Kidney capillary endothelial cell (primary cell): ENCODE measurements at places on chromosomes 4 and X.

- DNase-seq, result peak; percentile 22
Observed at GRCh38 chrX:45807572-45808425, 607.1 kb upstream of the DIPK2B start.

GRCh38 chr4:124167602-124168001 is 544.9 kb downstream of the ANKRD50 start:
- no peak for DNase-seq

- DNase-seq, result peak; percentile 16
Observed at GRCh38 chr4:57190601-57191481, 80.7 kb upstream of the IGFBP7 start.

DNA sequence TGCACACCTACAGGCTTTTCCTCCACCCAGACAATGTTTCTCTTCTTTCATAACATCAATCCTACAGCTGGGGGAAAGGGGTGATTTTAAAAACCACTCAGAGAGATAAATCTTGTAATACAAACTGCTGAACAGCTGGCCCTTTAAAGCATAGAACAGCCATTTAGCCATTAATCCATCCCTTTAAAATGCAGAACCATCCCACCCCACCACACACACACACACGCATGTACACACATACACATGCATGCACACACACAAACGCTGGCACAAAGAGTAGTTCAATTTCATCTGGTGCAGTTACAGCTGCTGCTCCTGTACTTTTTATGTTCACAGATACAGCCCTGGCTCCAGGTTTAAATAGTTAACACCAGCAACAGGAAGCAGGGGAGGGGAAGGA is 426.1 kb downstream of the MID1IP1 start:
- DNase-seq, result no peak

GRCh38 chr4:104549736-104550135 is 55.0 kb upstream of the CXXC4 start:
- no peak for DNase-seq

GRCh38 chr4:76188149-76188548 is 25.5 kb downstream of the SCARB2 start:
- no peak for DNase-seq

DNA sequence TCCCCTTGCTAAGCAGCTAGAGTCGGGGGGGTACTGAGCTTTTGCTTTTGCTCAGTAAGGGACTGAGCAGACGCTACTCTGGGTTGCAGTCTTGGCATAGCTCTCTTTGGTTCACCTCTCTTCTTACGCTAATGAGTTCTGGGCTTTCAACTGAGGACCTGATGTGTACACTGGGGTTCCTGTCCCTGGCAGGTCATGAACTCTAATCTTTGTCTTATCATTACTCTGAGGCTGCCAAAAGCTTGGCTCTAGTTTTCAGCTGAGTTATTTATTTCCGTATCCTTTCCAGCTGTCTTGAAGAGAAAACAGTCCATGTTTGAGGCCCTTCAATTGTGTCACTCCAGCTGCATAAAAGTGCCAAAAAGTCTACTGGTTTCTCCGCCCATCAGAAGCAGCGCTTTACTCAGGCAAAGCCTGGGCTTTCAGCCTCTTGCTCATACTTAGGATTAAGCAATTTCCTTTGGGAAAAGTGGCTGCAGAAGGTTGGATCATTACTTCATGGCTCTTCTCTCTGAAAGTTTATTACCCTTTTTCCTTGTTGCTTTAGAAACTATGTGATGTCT is 121.0 kb upstream of the STOX2 start:
- no peak for DNase-seq

DNA sequence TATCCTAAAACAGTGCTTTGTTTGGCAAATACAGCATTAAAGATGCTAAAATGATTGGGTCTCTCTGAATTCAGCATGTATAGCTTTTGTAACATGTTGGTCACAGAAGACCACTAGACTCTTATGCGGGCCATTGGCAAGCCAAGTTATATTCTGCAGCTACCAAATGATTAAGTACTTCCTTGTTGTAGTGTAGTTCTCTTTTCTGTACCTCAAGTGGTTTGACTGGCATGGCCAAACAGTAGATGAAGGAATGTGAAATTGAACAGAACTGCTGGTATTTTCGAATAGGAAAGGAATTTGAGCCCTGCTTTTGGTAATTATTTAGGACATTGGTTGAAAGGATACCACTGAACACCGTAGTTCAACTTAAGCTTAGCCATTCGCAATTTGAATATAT is 193.9 kb upstream of the GPC4 start:
- DNase-seq, result no peak

- no peak for DNase-seq
Observed at GRCh38 chrX:150547375-150548115, 20.9 kb upstream of the MTM1 start.

DNA sequence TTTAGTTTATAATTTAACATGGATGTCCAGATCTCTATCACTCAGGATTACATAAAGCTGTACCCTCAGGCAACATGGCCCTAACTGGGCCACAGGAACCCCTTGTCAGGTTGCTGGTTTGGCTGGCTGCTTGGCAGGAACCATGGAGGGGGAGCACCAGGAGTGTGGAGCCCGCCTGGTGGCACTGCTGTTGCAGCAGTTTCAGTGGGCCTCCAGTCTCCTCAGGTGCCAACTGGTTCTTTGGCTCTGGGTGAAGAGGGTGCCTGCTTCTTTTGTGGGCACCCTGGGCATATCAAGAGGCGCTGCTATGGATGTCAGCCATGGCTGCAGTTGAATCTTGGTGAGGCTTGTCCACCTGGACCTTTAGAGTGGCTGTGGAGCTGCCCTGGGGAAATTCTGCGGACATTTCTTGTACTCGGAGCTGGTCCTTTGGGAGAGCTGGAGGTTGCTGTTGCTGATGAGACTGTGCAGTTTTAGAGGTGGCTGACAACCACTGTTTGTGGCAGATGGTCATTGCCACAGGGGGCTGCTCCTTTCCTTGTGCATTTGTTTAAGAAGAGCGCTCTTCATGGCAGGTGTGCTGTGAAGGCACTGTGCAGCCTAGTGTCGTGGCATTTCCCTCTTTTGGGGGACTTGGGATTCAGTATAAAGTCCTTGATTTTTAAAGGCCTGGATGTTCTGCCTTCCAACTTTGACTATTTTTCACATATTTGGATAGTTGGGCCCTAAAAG is 10.3 kb upstream of the SMIM14 start:
- no peak for DNase-seq

GRCh38 chr4:168183717-168184571 is 91.6 kb downstream of the ANXA10 start:
- DNase-seq, result peak; percentile 26
